BJ (cell line): ENCODE measurements at places on chromosomes 13 and 19. TPM values are rescaled to one million over a fixed set of nuclear protein-coding genes. Genes with fewer than 3 reads are reported as not detected.

The NXNL1 gene
- not detected in 2 replicates for polyA plus RNA-seq

The PINLYP gene
- polyA plus RNA-seq = 2.0 and 2.2 TPM in 2 replicates

The BRME1 gene
- 0.38 and 0.94 TPM in 2 replicates for polyA plus RNA-seq

The VSTM1 gene
- not detected in 2 replicates for polyA plus RNA-seq

The HCN2 gene
- 0.83 and 1.5 TPM in 2 replicates for polyA plus RNA-seq

The GET3 gene
- 163 and 250 TPM in 2 replicates for polyA plus RNA-seq

The TNPO2 gene
- 49.6 and 77.3 TPM in 2 replicates for polyA plus RNA-seq

The TNNT1 gene
- polyA plus RNA-seq = 10.4 and 10.5 TPM in 2 replicates

The GRIN2D gene
- 0.36 and 0.64 TPM in 2 replicates for polyA plus RNA-seq

The NAA16 gene
- polyA plus RNA-seq = 4.8 and 9.1 TPM in 2 replicates

The GARIN5A gene
- polyA plus RNA-seq = 0.26 and 0.56 TPM in 2 replicates

The GIPC3 gene
- 0.36 and 0.63 TPM in 2 replicates for polyA plus RNA-seq

The RYR1 gene
- under 0.01 and 0.04 TPM in 2 replicates for polyA plus RNA-seq

The SERP2 gene
- 5.4 and 6.4 TPM in 2 replicates for polyA plus RNA-seq

The SPACA4 gene
- not detected in 2 replicates for polyA plus RNA-seq

The ATP8A2 gene
- 0.02 and 0.05 TPM in 2 replicates for polyA plus RNA-seq
